Naive B cell (primary cell): ENCODE measurements at places on chromosomes 5 and 9.

GRCh38 chr9:2730971-2731370 lies 13.7 kb downstream of the KCNV2 start:
- DNase-seq = no peak

DNA sequence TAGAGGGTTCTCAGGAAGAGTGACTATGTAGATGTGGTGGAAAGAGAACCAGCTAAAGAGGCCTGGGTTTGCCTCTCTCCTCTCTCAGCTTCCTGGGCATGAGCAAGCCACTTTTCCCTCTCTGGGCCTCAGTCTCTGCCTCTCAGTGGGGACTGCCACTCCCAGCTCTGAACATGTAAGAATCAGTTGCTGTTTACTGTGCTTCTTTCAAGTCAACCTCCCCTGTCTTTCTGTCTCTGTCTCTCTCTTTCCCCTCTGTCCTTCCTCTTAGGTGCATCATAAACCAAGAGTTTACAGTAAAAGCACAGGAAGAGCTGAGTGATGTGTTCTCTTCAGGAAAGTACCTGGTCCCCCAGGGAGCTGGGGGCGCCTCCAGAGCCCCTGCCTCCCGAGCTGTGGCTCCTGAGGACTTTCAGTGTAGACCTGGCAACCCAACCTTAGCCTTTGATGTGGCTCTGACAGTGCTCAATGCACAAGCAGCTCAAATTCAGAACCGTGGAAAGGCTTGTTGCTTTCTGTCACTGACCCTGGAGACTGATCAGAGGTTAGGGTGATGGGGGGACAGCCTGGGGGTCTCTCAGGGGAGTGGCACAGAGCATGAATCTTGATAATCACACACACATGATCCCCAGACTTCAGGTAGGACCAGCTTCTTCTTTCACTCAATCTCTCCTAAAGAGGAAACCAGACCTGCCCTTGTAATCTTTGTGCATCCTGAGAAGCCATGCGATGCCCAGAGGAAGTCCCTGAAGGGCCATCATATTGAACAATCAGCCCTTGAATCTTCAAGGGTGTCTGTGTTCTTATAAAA lies 59.4 kb upstream of the TNFSF8 start:
- no peak for DNase-seq

GRCh38 chr5:42944989-42945388 lies 95.1 kb downstream of the ANXA2R start:
- DNase-seq = no peak

DNA sequence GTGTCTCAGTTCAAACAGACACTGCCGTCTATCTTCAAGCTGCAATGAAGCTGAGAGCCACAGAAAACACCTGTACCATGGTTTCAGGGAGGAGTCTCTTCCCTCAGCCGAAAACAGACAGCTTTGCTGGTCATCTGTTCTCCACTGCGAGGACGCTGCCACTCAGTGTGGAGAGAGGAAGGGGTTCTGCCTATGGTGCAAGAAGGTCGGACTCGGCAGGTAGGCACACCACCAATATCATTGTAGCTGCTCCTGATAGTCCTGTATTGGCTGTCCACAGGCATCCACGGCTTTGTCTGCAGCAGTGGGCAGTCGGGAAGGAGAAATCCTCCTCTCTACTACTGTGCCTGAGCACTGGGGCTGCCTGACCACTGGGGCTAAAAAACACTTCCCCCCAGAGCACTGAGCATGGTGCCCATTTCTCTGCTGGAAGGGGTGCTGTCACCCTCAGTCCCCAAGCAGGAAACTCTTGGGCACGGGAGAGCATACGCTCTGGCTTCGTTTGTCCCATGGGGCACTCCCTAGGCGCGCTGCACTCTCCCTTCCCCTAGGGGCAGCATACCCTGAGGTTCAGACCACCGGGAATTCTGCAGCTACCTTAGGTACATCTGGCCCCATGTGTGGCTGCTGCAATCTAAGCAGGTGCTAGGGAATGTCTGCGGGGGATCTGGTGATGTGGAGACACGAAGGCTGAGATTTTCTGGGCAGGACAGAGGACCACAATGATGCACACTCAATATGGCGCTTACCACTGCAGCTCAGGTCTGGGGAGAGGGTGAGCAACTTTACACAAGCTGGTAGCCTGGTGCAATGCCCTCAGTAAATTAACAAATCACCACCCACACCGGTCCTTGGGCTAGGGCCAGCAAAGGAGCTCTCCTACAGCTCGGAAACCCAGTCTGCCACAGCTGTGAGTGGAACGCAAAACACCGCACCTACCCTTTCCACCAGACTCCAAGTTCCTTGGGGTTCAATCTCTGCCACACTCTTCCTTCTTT lies 880.9 kb upstream of the SEMA6A start:
- DNase-seq = no peak

- peak; percentile 76 for DNase-seq
Observed at GRCh38 chr9:37036776-37037502, 2.9 kb upstream of the PAX5 start.

DNA sequence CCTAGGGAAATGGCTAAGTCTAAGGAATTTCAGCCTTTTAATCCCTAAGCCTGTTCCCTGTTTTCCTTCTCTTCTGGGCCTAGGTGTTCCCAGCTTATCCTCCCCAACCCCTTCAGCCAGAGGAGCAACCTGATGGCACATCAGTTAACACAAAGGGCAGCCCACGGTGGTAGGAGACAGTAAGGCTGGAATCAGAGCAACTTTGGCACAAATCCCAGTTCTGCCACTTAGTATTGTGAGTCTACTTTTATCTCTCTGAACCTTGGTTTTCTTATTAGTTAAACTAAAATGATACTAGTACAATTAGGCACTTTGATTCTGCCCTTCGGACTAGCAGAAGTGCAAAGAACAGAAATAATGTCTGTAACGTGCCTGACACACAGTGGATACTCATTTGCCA lies 246.8 kb downstream of the SAXO1 start:
- DNase-seq = no peak

- DNase-seq = no peak
Observed at GRCh38 chr5:125685771-125686170, 737.4 kb upstream of the GRAMD2B start.

GRCh38 chr5:168302785-168303184 lies 11.3 kb downstream of the WWC1 start:
- no peak for DNase-seq

GRCh38 chr9:34899535-34900158 lies 58.4 kb upstream of the PHF24 start:
- peak; percentile 71 for DNase-seq

DNA sequence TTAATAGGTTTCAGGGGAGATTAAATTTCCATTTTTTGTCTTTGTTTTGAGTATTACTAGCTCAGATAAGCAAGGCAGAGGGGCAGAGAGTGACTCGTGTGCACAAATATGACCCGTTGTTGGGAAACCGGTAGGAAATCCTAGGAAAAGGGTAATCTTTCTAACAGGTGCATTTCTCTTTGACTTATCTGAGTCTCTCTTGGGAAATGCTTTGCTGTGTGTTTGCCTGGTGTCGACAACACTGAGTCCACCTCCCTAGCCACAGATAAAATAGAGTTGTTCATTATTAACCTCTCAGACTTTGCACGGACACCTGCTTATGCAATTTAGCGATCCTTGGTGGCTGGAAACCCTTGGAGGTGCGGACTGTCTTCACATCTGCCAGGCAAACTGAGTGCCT lies 164.2 kb downstream of the FGF1 start:
- DNase-seq = no peak

DNA sequence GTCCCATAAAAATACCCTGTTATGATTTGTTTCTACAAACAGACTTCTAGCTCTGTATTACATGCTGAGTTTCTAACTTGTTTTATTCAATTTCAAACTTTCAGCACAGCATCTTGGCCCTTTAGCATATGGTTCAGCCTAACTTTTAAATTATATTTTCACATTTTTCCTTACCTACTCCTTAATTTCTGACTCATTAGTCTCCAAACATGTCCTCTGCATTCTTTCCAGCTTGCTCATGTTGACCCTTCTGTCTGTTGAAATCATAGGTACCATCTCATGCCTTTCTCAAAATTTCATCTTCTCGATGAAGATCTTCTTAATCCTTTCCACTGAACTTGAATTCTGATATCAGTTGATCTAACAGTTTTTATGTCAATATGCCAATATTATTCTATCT lies 200.9 kb upstream of the RIOK2 start:
- DNase-seq = no peak

DNA sequence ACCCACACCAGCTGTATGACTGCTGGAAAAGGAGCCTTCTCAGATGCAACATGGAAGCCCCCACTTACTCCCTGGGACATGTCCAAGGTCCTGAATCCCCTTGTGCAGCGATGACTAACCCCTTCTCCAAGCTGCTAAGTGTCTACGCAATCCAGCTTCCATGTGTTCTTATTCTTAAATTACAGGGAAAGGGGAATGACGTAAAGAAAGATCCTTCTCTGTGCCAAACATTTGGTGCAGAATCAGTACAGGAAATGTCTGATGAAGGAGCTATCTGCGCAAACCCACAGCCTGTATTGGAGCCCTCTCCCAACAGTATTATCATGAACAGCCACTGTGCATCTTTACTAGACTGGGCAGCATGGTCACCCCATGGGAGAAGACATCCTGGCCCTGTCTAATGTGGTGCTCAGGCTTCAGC lies 183.2 kb downstream of the FRMD3 start:
- DNase-seq = no peak

DNA sequence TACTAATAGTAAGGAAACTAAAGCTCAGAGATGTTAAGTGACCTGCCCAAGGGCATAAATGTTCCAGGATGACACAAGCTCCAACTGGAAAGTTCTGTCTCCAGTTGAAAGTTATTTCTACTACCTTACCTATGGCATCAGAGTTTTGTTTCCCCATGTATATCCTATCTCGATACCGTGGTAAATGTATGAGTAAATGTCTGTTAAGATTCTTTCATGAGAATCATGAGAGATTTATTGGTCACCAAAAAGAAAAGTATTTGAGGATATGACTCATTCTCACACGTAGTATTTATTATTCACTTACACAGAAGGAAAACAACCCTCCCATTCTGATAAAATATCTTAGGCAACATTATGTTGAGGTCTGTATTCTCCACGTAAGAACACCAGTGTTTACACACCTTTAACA lies 11.1 kb upstream of the SHOC1 start:
- DNase-seq = no peak

GRCh38 chr5:86881493-86882090 lies 263.9 kb downstream of the COX7C start:
- no peak for DNase-seq

GRCh38 chr9:112072721-112073638 lies 102.1 kb downstream of the SUSD1 start:
- no peak for DNase-seq

GRCh38 chr5:166370928-166371690 lies 1920.3 kb upstream of the WWC1 start:
- no peak for DNase-seq

- DNase-seq = no peak
Observed at GRCh38 chr5:97037819-97038218, 101.9 kb downstream of the LNPEP start.

DNA sequence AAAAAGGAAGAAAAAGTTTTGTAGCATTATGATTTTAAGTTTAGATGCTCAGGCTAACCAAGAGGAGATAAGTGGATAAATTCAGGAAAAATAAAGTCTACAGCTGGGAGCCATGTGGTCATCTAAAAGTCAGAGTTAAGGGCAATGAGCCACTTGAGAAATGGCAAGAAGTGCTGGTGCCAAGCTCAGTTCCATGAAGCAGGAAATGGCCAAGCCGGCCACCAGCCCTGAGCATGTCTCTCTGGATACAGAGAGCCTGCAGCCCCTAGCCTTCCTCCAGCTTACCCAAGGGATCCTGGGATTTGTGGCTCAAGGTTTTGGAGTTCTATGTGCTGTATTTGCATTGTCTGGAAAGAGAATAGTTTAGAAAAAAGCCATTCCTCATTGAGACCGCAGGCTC lies 12.2 kb upstream of the S1PR3 start:
- DNase-seq = no peak

- DNase-seq = no peak
Observed at GRCh38 chr5:6873359-6873758, 160.1 kb downstream of the TENT4A start.

GRCh38 chr9:92657296-92658094 lies 12.4 kb downstream of the IPPK start:
- DNase-seq = no peak

DNA sequence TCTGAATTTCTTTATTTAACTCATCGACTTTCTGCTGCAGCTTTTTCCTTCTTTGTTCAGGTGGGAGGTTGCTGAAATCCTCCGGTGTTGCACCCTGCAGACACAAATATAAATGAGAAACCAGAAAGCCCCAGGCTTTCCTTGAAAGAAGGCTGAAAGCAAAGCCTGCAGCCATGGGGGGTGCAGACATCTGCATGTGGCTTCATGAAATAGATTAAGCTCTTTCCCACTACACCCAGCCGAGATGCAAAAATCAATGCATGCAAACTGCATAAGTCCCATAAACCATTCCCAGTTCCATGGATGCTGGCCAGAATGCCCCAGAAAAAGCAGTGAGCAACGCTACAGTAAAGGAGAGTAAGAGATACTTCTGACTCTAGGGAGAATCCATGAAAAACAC lies 73.6 kb downstream of the USP20 start:
- no peak for DNase-seq

DNA sequence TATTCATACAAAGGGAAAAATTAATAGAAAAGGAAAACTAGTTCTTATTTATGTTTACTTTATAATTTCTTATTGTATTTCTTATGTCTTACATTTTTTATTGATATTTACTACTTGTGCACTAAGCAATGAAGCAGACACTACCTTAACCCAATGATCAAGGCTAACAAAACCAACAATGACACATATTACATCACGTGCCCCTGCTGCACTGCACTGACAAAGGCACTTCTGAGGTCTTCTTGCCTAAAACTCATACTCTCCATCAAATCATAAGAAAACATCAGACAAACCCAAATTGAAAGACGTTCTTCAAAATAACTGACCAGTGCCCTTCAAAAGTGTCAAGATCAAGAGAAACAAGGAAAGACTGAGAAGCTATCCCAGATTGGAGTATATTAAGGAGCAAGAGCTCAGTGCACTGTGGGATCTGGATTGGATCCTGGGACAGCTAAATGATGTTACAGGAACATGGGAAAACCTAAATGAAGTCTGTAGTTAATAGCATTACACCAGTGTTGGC lies 230.9 kb downstream of the AUH start:
- DNase-seq = no peak

- DNase-seq = no peak
Observed at GRCh38 chr9:133268335-133269056, 6.5 kb downstream of the ABO start.

GRCh38 chr5:158223054-158223600 lies 364.2 kb upstream of the CLINT1 start:
- no peak for DNase-seq
